ENCODE measurements at places on chromosomes 1 and 21.

- DNase-seq, result no peak
Observed at GRCh38 chr1:173415905-173416450, 61.2 kb upstream of the PRDX6 start.

DNA sequence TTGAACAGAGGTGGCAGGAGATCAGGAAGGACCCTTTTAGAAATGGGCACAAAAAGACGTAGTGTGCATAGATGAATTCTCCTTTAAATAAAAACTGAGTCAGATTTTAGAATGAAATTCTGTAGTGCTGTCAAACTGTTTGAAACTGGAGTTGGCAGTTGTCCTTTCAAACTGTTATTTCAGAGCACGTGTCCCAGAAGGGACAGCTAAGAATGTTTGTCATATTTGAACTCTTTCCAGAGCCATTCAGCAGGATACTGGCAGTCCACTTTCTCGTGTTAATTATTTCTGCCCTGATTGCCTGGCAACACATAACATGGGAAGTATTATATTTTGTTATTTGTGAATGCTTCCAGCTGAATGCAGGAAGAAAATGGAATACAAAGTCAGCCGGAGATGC lies 212.3 kb upstream of the DPYD start:
- DNase-seq, result no peak

DNA sequence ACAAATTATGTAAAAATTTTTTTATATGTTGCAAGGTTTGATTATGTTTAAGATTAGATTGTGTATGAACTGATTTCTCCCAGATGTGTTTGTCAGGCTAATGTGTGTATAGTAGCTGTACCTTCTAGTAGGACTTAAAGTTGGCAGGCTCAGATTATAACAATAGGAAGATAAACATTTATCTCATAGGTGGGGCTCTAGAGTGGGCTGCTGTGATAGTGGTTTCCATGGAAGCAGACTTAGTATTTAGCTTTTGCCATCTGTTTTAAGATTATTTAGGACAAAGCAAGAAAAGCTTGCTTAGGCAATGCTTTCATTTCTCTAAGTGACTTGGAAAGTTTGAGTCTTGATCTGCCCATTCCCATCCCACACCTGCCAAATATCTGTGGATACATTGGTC lies 187.7 kb upstream of the CACYBP start:
- peak; percentile 47 for DNase-seq

DNA sequence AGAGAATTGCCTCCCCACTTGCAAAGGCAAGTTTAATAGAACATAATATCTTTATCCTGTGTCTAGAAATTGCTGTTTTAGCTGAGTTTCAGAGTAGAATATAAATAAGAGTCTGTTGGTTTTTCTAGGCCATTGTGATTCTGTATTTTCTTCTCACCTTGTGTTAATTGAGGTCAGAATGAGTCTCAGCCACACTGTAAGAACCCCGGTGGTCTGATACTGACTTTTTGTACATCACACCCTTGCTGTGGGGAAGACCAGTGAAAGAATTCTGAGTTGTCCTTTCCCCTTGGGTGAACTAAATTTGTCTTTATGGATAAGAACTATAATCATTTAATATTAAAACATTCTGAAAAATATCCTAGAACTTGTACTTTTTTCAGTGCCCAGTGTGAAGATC lies 6.8 kb downstream of the HIPK1 start:
- DNase-seq, result no peak

DNA sequence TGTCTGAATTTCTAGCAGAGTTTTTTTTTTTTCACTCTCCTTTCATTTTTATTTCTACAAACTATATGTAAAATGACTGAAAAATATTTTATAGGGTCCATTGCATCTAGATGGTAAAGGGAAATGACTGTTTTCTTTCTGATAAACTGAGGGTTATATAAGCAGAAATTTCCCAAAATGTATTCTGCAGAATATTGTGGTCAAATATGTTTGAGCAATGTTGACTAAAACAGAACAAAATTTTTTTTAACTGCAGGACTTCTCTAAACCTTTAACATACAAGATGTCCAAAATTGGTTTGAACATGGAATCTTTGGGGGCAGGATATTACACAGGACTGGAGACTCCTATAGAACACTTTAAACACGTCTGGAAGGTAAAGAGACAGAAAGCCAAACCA lies 190.5 kb downstream of the TOMM20 start:
- no peak for DNase-seq

DNA sequence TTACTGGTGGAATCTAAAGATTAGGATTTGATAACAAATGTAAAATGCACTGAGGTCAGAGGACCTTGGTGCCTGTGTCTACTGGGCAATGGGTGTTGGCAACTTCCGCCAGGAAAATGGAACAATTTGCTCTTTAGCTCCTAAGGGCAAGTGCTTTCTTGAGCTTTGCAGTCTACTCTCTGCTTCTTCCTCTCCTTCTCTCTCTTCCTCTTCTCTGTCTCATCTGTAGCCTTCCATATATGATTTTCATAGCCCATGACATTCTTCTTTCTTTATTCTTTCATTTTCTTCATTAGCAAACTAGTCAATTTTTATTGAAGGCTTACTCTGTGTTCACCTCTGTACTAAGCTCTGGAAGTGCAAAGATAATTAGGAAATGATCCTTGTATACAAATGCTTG lies 35.5 kb downstream of the OVGP1 start:
- no peak for DNase-seq

GRCh38 chr21:27756191-27756590 lies 789.3 kb upstream of the ADAMTS5 start:
- no peak for DNase-seq

DNA sequence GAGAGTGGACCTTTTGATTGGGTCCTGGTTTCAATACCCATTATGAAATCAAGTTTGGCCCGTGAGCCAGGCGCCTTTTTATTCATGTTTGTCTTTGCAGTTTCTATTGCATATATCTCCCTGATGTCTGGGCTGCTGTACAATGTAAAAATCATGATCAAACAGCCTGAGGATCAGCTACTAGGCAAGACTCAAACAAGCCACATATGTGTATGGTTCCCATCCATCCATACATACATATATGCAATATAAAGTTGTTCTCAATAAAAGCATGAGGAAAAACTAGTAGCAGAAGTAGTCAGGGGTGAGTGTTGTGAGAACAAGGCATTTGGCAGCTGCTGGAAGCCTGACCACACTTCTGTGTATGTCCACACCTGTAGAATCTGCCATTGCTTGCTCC lies 562.4 kb upstream of the USP24 start:
- no peak for DNase-seq

DNA sequence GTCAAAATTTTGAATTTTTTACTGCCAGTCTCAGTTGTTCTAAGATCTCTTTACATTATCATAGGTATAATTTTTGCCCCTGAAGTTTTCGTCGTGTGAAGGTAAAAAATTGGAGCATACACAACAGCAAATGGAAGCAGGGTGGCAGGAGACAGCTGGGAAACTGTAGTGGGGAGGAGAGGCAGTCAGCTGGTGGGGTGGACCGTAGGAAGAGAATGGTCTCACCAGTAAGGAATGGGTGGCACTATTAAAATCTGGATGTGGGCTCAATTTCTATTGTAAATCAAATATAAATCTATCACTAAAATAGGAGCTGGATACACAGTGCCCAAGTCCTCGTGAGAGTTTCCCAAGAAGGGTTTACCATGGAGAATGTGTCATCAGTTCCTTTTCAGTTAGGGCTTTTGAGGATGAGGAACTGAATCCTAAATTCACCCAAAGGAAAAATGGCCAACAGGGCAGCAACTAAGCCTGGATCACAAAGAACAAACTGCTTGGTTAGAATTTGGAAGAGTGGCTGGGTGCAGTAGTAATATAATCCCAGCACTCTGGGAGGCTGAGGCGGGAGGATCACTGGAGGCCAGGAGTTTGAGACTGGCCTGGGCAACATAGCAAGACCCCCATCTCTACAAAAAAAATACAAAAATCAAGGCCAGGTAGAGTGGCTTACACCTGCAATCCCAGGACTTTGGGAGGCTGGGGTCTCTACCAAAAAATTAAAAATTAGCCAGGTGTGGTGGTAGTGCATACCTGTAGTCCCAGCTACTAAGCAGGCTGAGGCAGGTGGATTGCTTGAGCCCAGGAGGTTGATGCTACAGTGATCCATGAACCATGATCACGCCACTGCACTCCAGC lies 10.5 kb upstream of the IRF2BP2 start:
- peak; percentile 73 for DNase-seq

DNA sequence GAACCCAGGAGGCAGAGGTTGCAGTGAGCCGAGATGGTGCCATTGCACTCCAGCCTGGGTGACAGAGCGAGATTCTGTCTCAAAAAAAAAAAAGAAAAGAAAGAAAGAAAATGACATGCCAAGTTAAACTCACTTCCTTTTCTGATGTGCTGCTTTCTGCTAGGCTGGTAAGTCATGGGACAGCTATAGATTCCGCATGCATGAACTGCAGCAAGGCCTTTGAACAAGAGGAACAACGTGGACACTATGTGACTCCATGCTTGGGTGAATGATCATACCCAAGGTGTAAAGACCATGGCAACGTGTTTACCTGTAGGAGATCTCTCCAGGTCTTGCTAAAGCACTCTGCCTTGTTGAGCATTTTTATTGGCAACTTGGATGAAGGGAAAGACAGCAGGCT lies 10.3 kb upstream of the TTF2 start:
- DNase-seq, result no peak

- peak; percentile 14 for DNase-seq
Observed at GRCh38 chr1:40922969-40923368, 56.5 kb upstream of the CTPS1 start.

DNA sequence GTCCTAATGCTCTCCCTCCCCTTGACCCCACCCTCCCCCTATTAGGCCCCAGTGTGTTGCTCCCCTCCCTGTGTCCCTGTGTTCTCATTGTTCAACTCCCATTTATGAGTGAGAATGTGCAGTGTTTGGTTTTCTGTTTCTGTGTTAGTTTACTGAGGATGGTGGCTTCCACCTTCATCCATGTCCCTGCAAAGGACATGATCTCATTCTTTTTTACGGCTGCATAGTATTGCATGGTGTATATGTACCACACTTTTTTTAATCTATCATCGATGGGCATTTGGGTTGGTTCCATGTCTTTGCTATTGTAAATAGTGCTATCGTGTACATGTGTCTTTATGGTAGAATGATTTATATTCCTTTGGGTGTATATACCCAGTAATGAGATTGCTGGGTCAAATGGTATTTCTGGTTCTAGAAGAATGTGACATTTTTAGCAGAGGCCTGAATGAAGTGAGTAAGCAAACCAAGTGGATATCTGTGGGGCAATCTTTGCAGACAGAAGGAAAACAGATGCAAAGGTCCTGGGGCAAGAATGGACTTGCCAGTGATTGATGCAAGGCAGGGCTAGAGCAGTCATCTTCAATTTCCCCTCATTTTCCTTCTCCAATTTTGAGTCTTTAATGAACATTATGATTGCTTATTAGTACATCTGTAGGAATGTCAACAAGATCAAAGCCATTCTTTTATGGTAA lies 50.2 kb downstream of the UBE4B start:
- DNase-seq, result peak; percentile 25

Measured in NCI-H2171 treated with DMSO at 0.1 percent for 48 hours (cell line).